Dorsolateral prefrontal cortex (tissue), 122 donors: ENCODE measurements at places on chromosomes 2 and 18.

GRCh38 chr2:159199761-159200465 lies 86.6 kb downstream of the WDSUB1 start:
- DNase-seq = no peak

DNA sequence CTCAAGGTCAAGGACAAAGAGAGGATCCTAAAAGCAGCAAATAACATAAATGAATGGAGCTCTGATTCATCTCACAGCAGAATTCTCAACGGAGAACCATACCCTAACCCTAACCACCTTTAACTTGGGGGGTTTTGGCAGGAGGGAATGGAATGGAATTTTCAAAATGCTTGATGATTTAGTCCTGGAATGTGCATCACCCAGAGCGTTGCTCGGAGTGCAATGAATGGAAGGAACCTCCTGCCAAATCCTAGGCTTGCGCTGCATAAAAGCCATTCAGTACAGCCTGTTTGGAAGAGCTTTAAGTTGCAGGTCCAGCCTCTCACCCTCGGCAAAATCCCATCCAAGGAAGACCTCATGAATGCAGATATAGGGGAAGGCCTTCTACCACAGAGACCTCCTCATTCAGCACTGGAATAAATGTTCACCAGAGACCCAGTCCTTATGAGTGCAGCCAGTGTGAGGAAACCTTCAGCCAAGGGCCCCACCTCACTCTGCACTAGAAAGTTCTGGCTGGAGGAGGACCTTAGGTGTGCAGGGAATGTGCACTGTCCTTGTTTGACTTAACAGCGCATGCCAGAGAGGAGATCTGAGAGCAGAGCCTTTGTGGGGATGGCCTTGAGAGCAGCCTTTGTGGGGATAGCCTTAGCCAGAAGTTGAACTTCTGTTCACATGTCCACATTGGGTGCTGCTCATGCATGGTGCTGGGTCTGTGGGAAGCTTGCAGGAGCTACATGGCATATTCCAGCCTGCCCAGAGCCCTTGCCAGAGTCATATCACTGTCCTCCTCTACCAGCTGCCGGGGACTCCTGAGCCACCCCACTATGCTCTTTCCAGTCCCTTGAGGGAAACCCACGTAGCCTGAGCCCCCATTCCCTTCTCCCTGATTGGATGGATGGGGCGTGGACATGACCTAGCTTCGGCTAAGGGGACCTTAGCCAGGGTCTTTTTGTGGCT lies 30.5 kb downstream of the ASB1 start:
- no peak for DNase-seq

GRCh38 chr18:43004421-43004820 lies 111.1 kb downstream of the RIT2 start:
- DNase-seq = no peak

DNA sequence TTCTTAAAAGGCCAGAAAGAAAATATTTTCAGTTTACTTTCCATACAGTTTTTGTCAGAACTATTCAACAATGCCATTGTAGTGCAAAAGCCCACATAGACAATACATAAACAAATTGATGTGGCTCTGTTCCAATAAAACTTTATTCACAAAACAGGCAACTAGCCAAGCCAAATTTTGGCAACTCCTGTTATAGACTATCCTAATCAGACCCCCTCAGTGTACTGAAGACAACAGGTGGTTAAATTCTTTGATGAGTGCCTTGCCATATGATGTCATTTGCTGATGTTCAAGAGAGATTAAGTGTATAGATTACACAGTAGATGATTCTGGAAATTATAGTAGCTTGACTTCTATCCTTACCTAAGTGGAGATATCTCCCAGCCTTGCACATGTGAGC lies 83.4 kb downstream of the FANCL start:
- DNase-seq = no peak

DNA sequence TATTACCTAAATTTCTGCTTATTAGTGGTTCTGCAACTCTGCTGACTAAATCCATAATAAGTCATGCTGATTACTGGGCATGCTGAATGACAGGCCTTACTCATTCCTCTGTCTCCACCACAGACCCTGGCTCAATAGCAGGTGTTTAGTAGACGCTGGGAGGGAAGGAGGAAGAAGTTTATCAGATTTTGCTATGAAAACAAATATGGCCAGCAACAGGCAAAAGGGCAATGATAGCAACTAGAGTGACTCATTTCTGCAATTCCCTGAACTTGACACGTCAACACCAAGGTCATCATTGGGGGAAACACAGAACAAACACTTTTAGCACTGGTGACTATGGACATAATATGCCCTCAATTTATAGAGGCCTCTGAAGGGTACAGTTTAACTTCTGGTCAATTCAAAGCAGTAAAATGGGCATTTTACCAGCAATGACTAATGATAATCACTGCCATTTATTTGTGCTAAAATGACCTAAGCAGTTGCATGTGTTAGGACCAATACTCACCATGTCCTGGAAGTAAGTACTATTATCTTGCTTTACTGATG lies 35.2 kb downstream of the TMEM163 start:
- DNase-seq = no peak

DNA sequence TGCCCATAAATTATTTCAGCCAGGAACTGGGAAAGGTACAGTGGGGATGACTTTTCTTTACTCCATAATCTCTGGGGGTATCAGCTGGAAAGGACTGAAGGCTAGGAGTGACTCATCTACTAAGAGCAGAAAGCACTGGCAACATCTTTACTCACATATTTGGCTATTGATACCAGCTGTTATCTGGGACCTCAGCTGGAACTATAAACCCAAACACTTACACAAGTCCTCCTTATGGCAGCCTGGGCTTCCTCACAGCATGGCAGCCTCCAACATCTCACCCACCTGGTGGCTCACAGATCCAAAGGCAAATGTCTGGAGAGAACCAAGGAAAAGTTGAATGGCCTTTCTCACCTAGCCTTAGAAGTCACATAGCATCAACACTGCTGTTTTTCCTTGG lies 379.0 kb upstream of the RND3 start:
- DNase-seq = no peak

- no peak for DNase-seq
Measured at GRCh38 chr2:55014962-55015939, 35.0 kb downstream of the RTN4 start.

- no peak for DNase-seq
Measured at GRCh38 chr2:19855542-19856431, 46.0 kb downstream of the TTC32 start.
